ENCODE measurements at places on chromosomes 12 and 14.

- DNase-seq: no peak
Measured at GRCh38 chr12:128474916-128475315, 207.9 kb downstream of the TMEM132C start.

DNA sequence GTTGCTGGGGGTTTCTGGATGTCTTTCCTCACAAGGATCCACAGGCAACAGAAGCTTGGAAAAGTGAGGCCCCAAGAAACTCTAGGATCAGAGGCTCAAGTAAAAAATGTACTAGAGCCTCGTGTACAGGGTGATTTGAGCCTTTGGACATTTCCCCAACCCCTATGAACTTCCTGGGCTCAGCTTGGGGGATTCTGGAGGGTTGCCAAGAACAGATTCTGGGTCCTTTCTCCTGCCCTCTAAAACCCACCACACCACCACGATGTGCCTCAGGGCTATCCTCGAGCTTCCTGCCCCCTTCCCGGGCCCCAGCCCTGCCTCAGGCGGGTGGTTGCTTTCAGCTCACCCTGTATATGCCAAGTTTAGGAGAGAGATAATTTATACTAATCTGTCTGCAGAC lies 583 bp downstream of the FAM186B start:
- DNase-seq: no peak

DNA sequence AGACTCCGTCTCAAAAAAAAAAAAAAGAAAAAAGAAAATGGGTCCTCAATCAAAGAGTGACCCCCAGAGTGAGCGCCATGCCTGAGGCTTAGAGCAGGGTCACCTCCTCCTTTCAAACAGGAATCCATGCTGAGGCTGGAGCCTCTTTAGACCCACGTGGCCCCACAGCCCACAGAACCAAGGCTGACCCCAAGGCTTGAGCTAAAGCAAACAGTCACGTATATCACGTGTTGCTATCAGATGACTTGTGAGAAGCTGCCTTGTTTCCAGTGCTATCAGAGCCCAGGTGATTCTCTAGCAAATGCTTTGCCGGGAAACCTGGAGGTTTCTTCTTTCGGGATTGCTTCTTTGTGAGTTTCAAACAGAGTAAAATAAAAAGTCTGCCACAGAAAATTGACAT lies 31.7 kb upstream of the DYNC1H1 start:
- DNase-seq: no peak

- no peak for DNase-seq
Measured at GRCh38 chr12:54028314-54029201, at the start of gene HOXC6. HOXC6 (plus strand) TSS chr12:54028440; CDS start chr12:54028522, 82 bp downstream.

- DNase-seq: no peak
Measured at GRCh38 chr12:19021646-19022045, 107.9 kb upstream of the PLEKHA5 start.

- DNase-seq: no peak
Measured at GRCh38 chr14:96895658-96896271, 98.6 kb downstream of the VRK1 start.

DNA sequence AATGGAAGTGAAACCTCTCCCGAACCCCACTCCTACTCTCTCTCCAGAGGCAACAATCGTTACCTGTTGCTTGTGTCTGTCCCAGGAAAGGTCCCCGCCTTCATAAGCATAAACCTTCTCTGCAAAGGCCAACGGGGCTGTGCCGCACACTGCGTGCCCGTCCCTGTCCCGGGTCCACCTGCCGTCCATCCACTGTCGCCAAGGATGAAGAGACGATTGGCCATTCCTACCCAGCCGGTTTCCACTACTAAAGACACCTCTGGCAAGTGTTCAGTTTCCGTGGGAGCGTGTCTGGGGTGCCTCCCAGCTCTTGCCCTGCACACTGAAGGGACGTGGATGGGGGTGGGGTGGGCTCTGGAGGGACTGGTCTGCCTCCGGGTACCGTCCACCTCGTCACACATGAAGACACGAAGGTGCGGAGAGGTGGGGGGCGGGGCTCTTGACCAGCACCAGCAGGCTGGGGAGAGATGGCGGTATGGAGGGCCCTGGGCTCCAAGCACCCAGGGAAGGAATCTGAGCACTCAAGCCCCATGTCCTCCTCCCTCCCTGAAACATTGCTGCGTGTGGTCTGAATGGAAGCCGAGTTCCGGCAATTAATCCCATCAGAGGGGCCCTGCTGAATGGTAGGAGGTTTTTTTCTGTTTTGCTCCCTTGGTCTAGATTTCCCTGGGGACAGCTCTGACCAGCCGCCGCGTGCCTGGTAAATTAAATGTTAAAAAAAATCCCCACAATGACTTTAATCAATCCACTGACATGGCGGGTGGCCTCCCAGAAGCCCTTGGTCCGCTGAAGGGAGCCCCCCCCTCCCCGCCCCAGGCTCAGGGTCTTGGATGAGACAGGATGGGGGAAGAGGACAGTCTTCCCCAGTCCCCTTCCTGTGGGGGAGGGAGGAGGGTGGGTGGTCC lies 4.1 kb upstream of the KIF26A start:
- no peak for DNase-seq

GRCh38 chr14:94880106-94880505 lies 110.2 kb upstream of the GSC start:
- DNase-seq: no peak
